ENCODE measurements at places on chromosomes 2 and 18.

GRCh38 chr18:45626330-45627203 lies 11.3 kb downstream of the SLC14A2 start:
- peak; percentile 25 for DNase-seq

DNA sequence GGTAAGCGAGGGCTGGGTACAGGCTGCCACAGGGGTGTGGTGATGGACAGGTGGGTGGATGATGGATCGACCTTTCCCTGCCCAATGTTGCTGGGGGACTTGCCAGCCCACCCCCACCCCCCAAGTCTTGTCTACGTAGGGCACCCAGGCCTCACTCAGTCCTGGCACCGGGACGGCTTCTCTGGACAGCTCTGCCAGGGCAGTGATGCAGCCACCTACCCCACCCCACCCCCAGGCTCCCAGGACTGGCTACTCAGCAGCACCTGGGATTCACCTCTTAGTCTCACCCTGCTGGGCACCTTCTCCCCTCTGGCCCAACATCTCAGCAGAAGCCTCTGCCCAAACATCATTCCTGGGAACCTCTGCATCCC lies 55.7 kb downstream of the ANKMY1 start:
- DNase-seq, result no peak

DNA sequence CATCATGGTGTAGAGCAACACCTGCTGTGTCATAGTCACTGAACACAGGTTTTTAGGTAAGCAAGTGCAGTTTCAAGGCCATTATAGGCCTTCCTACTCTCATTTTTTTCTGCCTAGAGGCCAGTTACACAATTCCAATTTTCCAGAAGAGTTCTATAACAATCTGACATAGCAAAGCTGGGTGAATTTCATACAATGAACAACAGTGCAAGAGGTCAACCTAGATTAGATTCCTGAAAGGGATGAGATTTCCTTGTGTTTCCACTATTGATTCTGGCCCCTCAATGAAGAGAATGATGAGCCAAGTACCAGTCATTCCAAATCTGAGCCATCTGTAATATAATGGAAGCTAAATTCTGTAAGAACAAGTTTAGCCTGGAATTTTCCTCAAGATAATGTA lies 15.3 kb upstream of the CD28 start:
- no peak for DNase-seq

- no peak for DNase-seq
These were observed 4.3 kb upstream of the MYO1B start for GRCh38 chr2:191240871-191241270.

DNA sequence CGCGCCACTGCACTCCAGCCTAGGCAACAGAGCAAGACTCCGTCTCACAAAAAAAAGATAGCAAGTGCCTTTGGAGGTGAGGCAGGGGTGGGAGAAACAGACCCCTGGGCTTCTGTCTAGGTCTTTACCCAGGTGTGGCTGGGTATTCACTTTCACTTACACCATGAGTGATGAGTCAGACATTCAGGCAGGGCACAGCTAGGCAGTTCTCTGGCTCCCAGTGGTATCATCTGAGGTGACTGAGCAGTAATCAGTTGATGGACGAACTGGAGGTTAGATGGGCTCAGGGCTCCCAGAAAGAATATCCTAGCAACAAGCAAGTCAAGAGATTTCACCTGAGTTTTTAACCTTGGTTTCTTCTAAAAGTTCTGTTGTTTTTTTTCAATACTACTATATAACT lies 107.0 kb upstream of the RAB6C start:
- DNase-seq, result no peak

DNA sequence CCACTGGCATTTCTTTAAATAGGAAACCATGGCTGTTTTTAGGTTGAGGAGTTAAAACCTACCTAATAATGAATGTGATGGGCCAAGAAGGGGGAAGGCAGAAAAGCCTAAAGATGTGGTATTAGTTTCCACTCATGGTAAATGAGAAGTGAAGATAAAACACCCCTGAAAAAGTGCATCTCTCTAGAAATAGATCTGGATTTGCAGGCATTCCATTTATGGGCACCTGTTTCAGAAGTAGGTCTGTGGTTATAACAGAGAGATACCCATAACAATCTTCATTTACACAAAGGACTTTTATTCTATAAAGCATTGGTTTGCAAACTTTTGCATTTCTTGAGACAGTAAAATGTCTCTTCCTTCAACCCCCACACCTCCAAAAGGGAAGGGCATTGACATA lies 62.1 kb downstream of the PRKCE start:
- DNase-seq, result no peak

- DNase-seq, result no peak
These were observed 11.8 kb downstream of the IWS1 start for GRCh38 chr2:127514485-127514884.

- DNase-seq, result no peak
These were observed 155.1 kb downstream of the DOCK10 start for GRCh38 chr2:224887141-224887540.
